ENCODE measurements at places on chromosomes 4 and X. TPM values are rescaled to one million over a fixed set of nuclear protein-coding genes. Genes with fewer than 3 reads are reported as not detected.

Gene PACRGL
- total RNA-seq = 6.1 TPM

Gene CDS1
- total RNA-seq = 0.19 TPM

Gene AADAT
- total RNA-seq = 1.6 TPM

Gene NCAPG
- total RNA-seq = 0.59 TPM

Gene REPS2
- total RNA-seq = 11.3 TPM

Gene NPY2R
- not detected for total RNA-seq

Gene ESX1
- not detected for total RNA-seq

Gene MAGEB10
- not detected for total RNA-seq

Gene ELK1
- 20.9 TPM for total RNA-seq

Gene PPEF1
- 0.30 TPM for total RNA-seq

Gene FGFBP2
- total RNA-seq = 2.0 TPM

Gene RBMX2
- 10.9 TPM for total RNA-seq

Gene SYTL4
- 3.7 TPM for total RNA-seq

Gene IL2RG
- 0.89 TPM for total RNA-seq

Gene CXCL5
- 0.11 TPM for total RNA-seq

Gene LIAS
- total RNA-seq = 31.4 TPM

Data from Right ventricle myocardium superior (tissue), 1 donor.